ENCODE measurements at places on chromosomes 2 and 18.

GRCh38 chr2:65357095-65357958, 75.1 kb downstream of the SPRED2 start:
- no peak for DNase-seq

- DNase-seq: no peak
These were observed 113.4 kb upstream of the AQP4 start for GRCh38 chr18:26978812-26979341.

DNA sequence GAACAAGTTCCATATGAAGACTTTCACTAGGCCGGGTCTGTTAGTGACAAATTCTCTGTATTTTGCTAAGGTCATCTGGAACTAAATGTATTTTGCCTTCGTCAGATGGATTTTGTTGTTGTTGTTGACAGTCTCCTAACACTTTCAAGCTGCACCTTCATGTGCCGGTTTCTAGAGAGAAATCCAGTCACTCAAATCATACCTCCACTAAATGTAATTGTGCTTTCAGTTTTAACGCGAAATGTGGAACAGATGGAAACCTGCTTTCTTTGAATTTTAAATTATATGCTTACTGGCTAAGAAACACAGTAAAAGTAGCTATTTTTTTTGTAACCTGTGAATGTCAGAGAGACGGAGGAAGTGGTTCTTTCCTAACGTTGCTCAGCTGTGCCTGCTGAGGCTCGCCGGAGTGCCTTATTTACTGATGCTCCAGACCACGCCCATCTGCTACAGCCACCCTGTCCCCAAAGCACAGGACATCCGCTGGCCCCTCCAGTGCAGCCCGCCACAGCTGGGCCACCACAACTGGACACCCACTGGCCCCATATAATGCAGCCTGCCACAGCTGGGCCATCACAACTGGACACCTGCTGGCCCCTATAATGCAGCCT, 134.7 kb downstream of the PXDN start:
- DNase-seq: no peak

DNA sequence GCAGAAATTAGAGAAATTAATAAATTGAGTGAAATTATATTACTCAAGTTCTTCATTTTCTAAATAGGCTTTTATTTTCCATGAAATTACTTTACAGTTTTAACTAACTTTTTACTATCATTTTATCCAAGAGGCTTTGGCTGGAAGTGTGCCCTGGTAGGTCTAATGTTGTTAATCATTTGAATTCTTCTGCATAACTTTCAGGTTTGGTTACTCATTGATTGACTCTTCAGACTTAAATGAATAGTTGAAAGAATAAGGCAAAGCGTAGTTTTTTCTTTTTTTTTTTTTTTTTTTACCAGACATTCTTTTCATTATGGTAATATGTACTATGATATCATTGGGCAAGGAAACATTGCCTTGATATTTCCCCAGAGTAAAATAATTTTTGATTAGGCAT, 228.4 kb upstream of the MMADHC start:
- no peak for DNase-seq
